ENCODE measurements at places on chromosomes 13 and 19.

- DNase-seq, result no peak
Observed at GRCh38 chr13:46605076-46605824, 52.3 kb downstream of the LRCH1 start.

GRCh38 chr13:43309311-43309710, 285.9 kb downstream of the DNAJC15 start:
- no peak for DNase-seq

DNA sequence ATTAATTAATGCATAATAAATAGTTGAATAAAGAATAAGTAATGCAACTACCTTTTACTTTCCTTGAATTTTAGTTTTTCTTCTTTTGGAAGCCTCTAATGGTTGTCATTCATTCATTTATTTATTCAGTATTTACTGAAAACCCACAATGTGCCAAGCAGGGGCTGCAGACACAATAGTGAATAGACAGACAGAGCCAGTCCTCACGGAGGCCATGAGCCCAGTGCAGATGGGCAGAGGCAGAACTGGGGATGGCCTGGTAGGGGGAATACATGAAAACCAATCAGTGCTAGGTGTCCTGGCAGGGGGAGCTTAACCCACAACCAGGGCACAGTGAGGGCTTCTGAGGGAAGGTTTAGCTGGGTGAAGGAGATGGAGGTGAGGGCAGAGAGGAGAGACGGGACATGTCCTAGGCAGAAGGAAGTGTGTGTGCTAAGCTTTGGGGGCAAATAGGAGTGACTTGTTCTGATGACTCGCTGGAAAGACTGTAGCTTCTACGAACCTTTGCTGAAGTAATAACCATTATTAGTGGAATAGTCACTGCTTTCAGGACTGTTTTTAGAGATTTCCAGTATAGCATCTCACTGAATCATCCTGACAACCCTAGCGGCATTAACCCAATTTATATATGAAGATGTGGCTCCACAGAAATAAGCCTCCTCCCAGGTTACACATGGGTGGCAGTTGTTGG, 55.9 kb downstream of the ERCC5 start:
- DNase-seq, result no peak

DNA sequence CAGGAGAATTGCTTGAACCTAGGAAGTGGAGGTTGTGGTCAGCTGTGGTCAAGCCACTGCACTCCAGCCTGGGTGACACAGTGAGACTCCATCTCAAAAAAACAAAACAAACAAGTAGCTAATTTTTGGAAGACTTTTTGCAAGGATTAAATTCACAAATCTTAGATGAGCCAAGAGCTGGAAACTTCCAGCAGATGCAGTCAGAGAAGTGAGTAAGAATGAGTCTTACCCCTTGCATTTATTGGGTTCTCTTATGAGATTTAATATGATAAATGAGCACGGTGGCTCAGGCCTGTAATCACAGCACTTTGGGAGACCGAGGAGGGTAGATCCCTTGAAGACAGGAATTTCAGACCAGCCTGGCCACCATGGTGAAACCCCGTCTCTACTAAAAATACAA, 44.9 kb upstream of the NBEA start:
- DNase-seq, result no peak

DNA sequence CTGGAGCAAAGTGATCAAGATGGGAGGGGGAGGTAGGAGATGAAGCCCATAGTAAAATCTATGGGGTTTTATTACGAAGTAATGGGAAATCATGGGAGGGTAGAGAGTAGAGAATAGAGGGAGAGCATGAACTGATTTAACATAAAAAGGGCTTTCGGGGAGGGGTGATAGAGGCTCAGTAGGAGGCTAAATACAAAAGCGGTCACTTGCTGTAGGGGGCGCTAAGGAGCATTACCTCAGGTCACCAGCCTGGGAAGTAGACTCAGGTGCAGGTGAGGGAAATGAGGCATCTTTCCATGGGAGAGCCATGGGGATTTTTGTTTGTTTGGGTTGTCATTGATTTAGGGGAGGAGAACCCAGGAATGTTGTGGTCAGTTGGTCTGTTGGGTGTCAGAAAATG, 14.1 kb downstream of the KRTDAP start:
- DNase-seq, result no peak

DNA sequence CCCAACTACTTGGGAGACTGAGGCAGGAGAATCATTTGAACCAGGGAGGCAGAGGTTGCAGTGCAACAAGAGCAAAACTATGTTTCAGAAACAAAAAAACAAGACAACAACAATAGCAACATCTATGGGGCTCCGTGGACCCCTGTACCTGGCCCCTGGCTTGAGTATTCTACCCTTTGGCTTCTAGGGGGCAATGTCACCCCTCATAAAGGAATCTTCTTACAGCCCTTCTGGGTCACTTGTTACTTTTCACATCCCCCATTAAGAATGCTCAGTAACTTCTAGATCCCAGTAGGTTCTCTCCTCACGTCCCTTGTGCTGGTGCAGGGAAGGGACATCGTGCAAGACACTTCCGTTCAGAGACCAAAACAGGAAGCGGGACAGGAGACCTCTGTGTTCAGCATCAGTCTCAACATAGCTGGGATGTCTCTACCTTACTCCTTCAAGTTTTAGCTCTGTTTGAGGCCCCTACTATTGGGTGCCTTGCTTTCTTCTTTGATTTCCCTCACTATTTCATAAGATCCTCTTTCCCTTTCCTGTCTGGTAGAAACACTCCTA, 218.1 kb upstream of the ARGLU1 start:
- DNase-seq, result no peak

DNA sequence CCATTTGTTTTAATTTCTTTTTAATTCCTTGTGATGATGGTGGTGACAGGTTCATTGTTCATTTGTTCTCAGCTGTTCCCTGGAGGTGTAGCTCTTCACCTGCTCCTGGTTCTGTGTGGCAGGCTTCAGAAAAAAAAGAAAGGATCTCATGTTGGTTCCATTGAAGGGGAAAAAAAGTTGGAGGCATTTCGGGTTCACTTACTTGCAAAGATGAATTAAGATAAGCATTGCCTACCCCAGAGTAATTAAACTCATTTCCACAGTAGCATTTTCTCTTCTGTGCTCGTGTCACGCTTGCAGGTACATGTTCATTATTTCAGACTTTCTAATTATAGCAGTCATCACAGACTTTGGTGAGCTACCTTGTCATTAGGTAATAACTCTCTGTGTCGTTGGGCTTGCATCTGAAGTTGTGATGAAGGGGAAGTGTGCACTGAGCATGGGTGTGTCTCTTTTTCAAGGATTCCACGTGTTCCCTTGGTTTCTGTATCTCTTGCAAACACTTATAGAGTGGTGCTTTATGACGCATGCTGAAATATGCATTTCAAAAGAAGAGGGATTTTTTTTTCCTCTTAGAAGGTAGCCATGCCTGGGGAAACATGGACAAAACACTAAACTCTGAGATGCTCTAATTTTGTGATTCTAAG, 69.1 kb downstream of the MTUS2 start:
- DNase-seq, result no peak

- no peak for DNase-seq
Observed at GRCh38 chr13:38421590-38422560, 72.2 kb downstream of the UFM1 start.

DNA sequence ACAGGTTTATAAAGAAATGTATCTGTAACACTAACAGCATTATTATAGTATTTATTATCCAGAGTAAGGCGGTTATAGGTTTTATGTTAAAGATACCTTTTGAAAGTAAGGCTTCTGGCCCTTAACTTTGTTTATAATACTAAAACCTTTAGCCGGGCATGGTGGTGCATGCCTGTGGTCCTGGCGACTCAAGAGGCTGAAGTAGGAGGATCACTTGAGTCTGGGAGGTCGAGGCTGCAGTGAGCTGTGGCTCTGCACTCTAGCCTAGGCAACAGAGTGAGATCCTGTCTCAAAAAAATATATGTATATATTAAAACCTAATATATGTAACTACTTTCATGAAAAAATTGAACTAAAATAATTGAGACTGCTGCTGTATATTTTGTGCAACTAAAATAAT, 98.7 kb upstream of the KLF5 start:
- DNase-seq, result no peak

- no peak for DNase-seq
Observed at GRCh38 chr19:32101206-32101605, 244.2 kb upstream of the ZNF507 start.

DNA sequence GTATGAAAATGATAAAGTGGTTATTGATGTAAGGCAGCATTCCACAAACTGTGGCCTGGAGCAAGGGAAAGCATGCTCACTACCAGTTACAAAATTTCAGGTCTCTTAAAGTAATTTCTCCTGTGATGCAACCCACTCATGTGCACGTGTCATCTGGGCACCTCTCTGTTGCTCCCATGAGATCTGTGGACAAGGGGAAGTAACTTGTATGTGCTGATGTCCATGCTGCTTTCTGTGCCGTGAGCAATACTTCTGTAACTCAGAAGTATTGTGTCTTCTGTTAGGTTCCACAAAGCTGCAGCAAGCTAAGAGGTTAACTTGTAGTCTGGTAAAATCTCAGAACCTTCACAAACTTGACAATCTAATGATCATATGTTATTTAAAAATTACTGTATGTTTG, 930.0 kb upstream of the SLITRK6 start:
- DNase-seq, result no peak
